Kasumi-1 (cell line): ENCODE measurements at places on chromosomes 11 and 22.
A peak's percentile ranks its signal among the peaks of the same experiment; 100 is the strongest.

DNA sequence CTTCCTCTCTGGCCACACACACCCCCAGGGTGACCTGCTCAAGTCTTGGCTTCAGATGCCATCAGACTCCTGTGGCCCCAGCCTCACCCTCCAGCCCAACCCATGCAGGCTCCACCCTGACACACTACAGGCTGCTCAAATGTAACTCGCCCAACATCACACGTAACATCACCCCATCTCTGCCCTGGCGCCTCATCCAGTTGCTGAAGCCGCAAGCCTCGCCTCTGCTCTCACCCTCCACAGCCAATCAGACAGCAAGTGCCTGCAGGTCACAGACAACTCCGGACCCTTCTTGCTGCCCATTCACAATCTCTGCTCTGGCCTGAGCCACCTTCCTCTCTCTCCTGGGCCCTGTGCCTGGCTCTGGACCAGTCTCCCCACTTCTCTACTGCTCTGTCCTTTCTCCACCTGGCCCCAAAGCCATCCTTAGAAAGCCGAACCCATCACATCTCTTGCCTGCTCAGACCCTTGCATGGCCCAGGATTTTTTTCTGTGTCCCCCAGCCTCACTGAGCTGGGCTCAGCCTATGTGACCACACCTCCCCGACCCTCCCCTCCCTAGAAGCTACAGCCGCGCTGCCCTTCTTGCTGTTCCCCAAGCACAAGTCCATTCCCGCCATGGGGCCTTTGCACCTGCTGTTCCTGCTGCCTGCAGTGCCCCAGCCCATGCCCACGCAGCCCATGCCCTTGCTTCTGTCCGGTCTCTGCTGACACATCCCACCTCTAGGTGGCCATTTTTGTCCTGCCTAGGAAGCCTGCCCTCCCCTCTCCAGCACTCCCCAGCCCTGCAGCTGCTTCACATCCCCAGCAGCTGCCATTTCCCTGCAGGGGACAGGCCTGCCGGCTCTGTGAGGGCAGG, 333.9 kb downstream of the CTTN start:
- DNase-seq: no peak

DNA sequence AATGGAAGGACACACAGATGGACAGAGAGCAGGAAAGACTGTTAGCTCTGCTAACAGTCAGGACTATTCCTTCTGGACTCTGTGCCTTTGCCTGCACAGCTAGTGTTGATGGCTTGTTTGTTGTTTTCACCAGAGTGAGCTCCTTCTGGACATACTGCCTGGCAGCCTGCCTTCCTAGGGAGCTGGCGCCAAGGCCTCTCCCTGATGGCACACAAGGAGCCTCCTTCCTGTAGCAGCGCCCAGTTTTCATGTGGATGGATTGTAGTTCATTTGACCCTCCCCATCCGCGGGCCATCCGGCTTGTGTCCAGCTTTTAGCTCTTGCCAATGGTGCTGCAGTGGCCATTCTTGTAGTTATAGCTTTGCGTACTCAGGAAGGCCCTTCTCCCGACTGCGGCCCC, 16.6 kb upstream of the BCR start:
- DNase-seq: no peak

- DNase-seq: no peak
Measured at GRCh38 chr11:130109386-130109785, 39.7 kb downstream of the APLP2 start.

DNA sequence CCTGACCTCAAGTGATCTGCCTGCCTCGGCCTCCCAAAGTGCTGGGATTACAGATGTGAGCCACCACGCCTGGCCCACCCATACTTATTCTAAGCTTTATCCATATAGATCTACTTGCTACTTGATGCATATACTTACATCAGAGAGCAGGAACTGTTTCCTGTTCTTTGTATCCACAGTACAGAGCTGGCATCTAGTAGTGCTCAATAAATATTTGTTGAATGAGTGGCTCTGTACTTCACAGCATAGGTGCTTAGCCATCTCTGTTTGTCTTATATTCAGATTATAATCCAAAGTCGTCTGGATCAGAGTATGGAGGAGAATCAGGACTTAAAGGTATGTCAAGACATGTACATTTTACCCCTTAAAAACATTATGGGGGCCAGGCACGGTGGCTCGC, 38.6 kb upstream of the DLAT start:
- no peak for DNase-seq

DNA sequence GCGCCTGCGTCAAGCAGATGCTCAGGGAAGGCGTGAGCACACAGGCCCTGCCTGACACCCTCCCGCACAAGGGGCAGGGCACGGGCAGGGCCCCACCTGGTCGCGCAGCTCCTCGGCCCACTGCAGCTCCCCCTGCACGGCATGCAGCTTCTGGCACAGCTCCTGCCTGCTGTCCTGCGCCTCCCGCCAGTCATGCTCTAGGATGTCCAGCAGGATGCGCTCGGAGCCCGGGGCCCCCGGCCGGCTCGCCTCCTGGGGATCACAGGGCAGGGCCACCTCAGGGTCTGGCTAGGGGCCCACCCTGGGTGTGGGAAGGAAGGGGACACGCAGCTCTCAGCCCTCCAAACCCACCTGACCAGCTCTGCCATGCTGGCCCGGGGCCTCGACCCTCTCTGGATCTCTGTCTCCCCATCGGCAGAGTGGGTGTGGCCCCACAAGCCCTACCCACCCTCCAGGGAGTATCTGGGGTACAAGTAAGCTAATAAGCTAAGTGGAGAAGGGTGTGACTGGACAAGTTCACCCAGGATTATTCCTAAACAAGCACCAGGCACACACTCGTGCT, 10.7 kb downstream of the CARD10 start:
- DNase-seq: no peak

DNA sequence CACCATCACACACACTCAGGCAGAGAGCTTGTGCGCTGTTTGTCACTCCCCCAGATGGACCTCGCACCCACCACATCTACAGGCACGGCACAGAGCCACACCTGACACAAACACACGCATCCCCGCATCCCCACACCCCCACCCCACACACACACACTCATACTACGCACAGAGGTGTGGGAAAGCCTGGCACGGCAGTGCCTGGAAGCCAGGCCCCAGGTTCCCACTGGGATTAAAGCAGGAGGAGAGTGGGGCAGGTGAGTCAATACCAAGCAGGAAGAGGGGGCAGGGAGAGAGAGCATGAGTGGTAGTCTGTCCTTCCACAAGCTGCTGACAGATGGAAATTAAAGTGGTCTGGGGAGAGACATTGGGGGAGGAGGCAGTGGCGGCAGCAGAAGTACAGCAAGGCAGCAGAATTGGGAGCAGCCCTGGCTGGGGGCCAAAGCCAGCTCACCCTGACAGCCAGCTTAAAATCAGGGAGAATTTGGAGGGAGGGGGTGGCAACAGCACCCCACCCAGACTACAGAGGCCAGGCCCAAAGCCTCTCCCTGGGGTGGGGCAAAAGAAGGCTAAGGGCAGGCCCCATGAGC, 20.7 kb downstream of the TNKS1BP1 start:
- DNase-seq: no peak

DNA sequence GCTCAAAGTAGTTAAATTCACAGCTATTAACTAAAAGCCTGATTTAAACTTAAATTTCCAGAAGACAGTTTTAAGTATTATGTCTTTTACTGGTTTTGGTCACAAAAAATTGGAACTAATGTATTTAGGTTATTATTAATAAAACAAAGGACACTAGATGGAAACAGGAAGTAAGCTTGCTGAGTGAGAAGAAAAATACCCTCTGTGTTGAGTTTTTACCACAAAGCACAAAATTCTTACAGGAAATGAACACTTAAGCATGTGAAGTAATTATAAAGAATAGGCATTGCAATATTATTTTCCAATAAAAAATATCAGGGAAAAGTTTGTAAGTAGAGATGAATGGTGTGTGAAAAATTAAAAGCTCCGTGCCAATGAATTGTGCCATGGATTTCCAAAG, 46.3 kb downstream of the PIK3C2A start:
- DNase-seq: peak; percentile 26

DNA sequence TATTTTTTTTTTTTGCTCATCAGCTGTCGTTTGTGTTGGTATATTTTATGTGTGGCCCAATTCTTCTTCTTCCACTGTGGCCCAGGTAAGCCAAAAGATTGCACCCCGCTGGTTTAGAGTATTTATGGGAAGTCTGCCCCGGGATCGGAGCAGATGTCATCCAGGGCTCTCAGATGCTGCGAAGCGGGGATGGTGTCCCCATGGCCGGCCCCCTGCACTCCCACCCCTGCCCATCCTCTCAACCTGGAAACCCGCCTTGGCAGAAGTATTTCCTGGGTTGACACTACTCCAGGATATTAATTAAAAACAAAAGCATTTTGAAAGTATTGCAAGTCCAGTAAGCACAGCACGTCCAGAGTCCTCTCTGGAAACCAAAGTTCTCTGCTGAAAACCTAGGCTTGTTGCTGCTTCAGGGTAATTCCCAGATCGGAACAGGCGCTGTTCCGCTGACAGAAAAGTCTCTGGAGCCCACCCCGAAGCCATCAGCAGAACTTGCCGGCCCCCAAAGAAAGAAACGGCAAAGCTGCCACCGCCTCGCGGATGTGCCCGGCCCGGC, 833 bp downstream of the SCUBE2 start:
- DNase-seq: no peak

GRCh38 chr22:43511276-43511910, 99.6 kb downstream of the MPPED1 start:
- no peak for DNase-seq

DNA sequence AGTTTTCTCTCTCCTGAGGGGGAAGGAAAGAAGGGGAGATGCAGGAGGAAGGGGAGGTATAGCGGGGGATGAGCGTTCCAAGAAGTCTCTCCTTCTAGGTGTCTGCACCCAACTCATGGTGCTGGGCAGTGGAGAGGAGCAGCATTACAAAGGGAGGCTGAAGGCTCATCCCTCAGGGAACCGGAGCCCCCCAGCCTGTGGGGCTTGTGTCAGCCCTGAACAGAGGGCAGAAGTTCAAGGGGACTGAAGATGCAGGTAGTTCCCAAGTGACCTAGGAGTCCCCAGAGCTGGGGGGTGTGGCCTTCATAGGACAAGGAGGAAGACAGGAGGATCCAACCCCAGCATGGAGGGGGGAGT, 1.8 kb downstream of the C11orf68 start:
- no peak for DNase-seq

DNA sequence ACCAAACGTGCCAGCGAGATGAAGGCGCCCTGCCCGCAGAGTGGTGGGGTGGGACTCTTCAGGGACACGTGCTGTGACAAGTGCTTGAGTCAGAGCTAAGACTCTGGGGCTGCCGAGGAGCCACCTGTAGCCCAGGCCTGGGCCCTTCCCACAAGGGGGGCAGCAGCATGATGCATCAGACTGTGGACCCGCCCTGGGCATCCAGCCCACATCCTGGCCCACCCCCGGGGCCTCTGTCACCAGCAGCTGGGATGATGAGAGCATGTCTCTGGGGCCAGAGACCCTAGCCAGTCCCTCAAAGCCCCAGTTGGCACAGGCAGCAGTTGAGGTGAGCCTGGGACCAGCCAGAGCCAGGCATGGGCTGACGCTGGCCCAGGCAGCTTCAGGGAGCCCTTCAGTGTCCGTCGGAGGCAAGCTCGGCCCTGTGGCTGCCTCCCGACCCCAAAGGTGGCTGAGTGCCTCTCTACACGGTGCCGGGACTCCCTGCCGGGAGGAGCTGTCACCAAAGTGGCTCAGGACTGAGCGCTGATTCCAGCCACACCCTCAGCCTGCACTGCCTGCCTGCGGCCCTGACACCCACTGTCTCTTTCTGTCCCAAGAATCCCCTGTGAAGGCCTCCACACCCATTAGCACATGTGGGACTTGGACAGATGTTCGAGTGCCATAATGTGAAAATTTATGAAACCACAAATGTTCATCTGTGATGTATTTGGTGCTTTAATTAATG, 41.3 kb downstream of the CDKN1C start:
- no peak for DNase-seq

GRCh38 chr11:10934293-10934860, 76.5 kb upstream of the ZBED5 start:
- no peak for DNase-seq

DNA sequence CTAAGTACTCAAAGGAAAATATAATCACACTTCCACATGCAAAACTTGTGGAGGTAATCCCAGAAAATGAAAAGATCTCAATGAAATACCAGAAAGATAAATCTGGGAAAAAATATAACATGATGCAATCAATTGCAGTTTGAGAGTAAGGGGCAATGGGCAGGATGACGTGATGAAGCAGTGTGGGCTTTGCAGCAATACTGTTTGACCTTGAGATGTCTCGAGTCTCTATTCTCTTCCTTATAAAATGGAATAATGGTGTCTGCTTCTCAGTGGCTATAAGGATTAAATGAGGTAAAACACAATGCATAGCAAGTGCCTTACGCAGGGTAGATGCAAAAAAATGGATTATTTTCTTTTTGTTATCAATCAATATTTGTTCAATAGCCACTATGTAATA, 447.5 kb downstream of the BUD13 start:
- DNase-seq: no peak

GRCh38 chr11:13427440-13427839, 35.6 kb downstream of the BTBD10 start:
- DNase-seq: no peak

- no peak for DNase-seq
Measured at GRCh38 chr22:42162728-42163489, 32.3 kb upstream of the CYP2D6 start.

DNA sequence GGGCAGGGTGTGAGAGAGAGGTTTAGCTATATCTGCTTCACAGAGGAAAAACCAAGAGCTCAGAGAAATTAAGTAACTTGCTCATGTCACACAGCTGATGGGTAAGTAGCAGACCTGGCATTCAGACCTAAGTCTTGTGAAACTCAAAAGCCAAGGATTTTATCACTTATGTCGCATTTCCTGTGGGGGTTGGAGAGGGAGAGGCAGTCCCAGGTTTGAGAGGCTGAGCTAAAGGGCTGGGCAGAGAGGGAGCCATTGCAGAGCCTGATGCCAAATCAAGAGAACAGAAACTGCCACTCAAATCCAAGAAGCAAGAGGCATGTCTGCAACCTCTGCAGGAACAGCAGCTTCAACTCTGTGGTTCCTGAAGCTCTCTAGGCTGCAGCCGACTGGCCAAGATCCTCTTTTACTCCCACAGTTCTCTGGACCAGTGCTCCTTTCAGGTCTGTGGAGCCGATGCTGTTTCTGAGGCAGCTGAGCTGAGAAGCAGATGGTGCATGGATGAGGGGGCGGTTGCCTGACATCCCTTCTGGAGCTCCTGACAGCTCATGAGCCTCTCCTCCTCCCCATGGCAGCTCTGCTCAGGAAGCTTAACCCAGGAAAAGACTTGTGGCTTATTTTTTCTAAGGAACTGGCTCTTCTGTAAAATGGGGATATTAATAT, 47.6 kb upstream of the NAV2 start:
- no peak for DNase-seq

DNA sequence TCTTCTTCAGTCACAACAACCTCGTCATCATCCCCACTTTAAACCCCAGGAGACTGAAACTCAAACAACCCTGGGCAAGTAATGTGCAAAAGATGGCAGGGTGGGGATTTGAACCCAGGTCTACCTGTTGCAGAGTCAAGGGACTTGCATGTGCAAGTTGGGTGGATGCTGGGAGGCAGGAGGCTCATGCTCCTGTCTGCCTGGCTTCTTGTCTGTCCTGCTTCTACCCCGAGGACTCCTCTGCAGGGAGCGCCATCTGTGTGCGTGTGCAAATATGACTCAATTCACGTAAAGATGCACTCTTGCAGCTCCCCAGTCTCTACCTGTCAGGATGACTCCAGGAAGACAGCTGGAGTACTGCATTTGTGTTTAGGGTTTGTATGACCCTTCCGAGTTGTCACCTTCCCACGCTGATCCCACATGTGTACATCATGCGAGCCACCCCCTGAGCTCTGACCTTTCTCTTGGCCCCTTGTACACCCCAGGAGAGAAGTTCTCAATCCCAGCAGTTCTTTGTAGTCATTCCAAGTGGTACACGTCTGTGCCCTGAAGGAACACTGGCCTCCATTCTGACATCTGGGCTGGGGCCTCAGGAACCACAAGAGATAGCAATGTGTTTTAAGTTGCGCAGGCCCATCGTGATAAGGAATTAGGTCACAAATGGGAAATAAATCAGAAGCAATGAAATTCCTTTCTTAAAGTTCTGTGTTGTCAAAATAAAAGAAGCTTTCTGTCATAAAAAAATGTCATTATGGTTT, 95.7 kb downstream of the CWC15 start:
- no peak for DNase-seq
